Heart right ventricle (tissue), 16 donors: ENCODE measurements at places on chromosomes 5 and 9. TPM values are rescaled to one million over a fixed set of nuclear protein-coding genes. Genes with fewer than 3 reads are reported as not detected.

DIRAS2 gene
- total RNA-seq: 0.07 TPM

TTC16 gene
- total RNA-seq: 0.41 TPM

C9orf153 gene
- total RNA-seq: 0.14 TPM

CSF1R gene
- 27.0 TPM for total RNA-seq

TOR4A gene
- 18.4 TPM for total RNA-seq

SPINK13 gene
- total RNA-seq: not detected

SLC25A2 gene
- total RNA-seq: not detected

TXNDC8 gene
- not detected for total RNA-seq

DNA sequence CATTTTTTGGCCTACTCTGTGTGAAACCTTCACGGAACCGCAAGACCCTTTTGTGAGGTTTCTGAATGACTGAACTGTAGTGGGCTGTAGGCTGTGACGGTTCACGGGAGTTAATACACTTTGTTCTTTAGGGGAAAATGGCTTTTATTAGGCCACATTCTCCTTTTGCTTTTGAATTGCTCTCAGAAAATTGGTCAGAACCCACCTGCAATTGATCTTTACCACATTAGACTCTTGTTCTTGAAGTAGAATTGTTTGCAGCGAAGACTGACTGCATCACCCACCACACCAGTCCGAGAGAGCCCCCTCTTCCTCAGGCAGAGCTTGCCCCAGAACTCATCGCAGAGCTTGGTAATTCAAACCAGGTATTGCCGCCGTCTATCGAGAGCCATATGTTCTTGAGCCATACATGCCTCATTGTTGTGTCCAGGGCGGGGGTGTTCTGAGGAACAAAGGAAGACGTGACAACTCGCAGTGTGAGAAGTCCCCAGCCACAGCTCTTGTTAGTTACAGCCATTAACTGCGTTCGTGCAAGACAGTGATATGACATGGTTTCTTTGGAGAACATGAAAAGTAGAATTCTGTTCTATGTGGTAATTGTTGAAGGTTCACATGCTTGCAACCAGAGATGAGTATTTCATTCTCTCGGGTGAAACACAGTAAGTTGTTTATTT, 166.4 kb upstream of the OTULINL start:
- H3K27me3 ChIP-seq: no peaks in the 10 kb centered on the region
- H3K36me3 ChIP-seq: peaks cover 81% of the 10 kb centered on the region
- H3K27ac ChIP-seq: no peak overlapping the region
- DNase-seq: no peak
- H3K4me1 ChIP-seq: peaks cover 17% of the 10 kb centered on the region

- no peak overlapping the region for H3K27ac ChIP-seq
- no peak for DNase-seq
- H3K4me1 ChIP-seq: no peaks in the 10 kb centered on the region
These were observed 1728.3 kb upstream of the CDH9 start for GRCh38 chr5:28766565-28767158.

- H3K27me3 ChIP-seq: no peaks in the 10 kb centered on the region
- H3K4me1 ChIP-seq: no peaks in the 10 kb centered on the region
- H3K36me3 ChIP-seq: no peaks in the 10 kb centered on the region
- no peak overlapping the region for H3K27ac ChIP-seq
- DNase-seq: no peak
- H3K4me3 ChIP-seq: no peak overlapping the region
These were observed 730.4 kb upstream of the MEF2C start for GRCh38 chr5:89613222-89613956.

- H3K27ac ChIP-seq: no peak overlapping the region
- H3K27me3 ChIP-seq: no peaks in the 10 kb centered on the region
- no peaks in the 10 kb centered on the region for H3K36me3 ChIP-seq
- DNase-seq: peak; percentile 2
These were observed 69.0 kb upstream of the PHYKPL start for GRCh38 chr5:178301641-178302040.

GRCh38 chr9:82353631-82354278, 365.2 kb downstream of the SPATA31D1 start:
- H3K4me1 ChIP-seq: no peaks in the 10 kb centered on the region
- H3K27ac ChIP-seq: no peak overlapping the region
- H3K4me3 ChIP-seq: no peak overlapping the region

DNA sequence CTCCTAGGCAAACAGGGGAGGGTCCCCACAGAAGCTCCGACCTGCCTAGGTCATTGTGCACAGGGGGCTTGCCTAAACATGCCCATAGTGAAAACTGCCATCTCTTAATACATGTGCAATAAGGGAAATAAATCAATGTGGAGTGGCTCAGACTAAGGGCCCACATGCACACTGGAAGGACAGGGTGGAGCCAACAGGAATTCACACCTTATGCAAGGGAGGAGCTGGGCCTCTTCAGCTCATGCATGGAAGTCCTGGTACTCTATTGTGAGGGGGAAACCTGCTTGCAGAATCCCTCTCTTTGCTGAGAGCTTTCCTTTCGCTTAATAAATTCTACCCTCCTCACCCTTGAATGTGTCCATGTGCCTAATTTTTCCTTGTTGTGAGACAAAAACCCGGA, 815.8 kb downstream of the EFNA5 start:
- H3K27ac ChIP-seq: no peak overlapping the region
- H3K36me3 ChIP-seq: no peaks in the 10 kb centered on the region
- no peak for DNase-seq
- H3K4me1 ChIP-seq: no peaks in the 10 kb centered on the region

DNA sequence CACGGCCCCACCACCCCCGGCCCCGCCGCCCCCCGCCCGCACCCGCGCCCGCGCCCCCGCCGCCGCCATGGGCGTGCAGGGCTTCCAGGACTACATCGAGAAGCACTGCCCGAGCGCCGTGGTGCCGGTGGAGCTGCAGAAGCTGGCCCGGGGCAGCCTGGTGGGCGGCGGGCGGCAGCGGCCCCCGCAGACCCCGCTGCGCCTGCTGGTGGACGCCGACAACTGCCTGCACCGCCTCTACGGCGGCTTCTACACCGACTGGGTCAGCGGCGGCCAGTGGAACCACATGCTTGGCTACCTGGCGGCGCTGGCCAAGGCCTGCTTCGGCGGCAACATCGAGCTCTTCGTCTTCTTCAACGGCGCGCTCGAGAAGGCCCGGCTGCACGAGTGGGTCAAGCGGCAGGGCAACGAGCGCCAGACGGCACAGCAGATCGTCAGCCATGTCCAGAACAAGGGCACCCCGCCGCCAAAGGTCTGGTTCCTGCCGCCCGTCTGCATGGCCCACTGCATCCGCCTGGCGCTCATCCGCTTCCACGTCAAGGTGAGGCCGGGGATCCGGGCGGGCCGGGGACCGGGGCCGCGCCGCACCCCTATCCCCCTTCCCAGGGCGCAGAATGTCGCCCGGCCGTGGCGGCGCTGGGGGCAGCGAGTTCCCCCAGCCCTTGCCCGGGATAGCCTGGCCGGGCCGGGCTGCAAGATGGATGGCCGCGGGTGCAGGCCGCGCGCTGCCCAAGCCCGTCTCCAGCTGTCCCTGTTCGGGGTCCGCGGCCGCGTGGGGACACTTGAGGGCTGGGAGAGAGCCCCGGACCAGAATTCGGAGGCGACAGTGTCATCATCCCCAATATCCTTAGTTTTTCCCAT, 594 bp downstream of the FAM120A start:
- peak overlapping the region; percentile 87 for H3K27ac ChIP-seq
- H3K27me3 ChIP-seq: no peaks in the 10 kb centered on the region
- peak; percentile 57 for DNase-seq
- peaks cover 17% of the 10 kb centered on the region for H3K36me3 ChIP-seq

GRCh38 chr5:7705261-7705660, 145.7 kb downstream of the CFAP90 start:
- no peak overlapping the region for H3K27ac ChIP-seq
- DNase-seq: no peak
- no peaks in the 10 kb centered on the region for H3K4me1 ChIP-seq
- H3K27me3 ChIP-seq: no peaks in the 10 kb centered on the region
- H3K4me3 ChIP-seq: no peak overlapping the region

DNA sequence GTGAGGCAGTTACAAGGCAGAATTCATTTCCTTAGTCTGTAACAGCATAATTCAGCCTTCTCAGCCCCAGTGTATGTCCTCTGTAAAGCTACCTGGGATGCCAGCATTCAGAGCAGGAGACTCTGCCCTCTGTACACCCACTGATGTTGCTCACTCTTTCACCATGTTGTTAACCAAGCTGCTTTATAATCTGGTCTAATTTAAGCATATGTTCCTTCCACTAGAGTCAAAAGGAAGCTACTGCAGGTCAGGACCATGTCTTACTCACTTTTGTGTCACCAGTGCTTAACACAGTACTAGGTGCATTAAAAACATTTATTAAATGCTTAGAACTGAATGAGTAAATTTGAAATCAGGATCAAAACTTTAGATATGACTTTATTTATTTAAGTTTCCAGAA, 185.6 kb downstream of the FBXL17 start:
- no peaks in the 10 kb centered on the region for H3K36me3 ChIP-seq
- no peaks in the 10 kb centered on the region for H3K4me1 ChIP-seq
- H3K4me3 ChIP-seq: no peak overlapping the region
- no peak for DNase-seq
- H3K27me3 ChIP-seq: no peaks in the 10 kb centered on the region

DNA sequence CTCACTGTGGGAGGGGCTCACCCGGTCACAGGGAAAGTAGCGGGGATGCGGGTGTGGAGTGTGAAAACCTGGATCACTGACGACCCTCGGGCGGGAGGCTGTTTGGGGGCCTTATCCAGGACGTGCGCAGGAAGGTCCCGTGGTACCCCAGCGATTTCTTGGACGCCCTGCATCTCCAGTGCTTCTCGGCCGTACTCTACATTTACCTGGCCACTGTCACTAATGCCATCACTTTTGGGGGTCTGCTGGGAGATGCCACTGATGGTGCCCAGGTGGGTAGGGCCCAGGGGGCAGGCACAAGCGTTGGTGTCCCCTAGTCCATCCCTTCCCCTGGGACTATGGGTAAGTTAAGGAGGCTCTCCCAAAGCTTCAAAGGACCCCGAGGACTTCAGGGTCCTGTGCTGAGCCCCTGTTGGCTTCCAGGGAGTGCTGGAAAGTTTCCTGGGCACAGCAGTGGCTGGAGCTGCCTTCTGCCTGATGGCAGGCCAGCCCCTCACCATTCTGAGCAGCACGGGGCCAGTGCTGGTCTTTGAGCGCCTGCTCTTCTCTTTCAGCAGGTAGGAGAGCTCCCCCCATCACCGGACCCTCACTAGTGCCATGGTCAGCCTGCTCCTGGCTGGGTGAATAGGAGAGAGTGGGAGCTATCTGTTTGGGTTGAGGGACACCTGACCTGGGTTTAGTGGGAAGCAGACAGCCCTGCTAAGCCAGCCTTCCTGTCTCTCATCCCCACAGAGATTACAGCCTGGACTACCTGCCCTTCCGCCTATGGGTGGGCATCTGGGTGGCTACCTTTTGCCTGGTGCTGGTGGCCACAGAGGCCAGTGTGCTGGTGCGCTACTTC, 3.9 kb downstream of the SLC4A9 start:
- H3K36me3 ChIP-seq: no peaks in the 10 kb centered on the region
- H3K4me3 ChIP-seq: peak overlapping the region; percentile 10
- H3K4me1 ChIP-seq: no peaks in the 10 kb centered on the region
- H3K27ac ChIP-seq: no peak overlapping the region
- H3K27me3 ChIP-seq: no peaks in the 10 kb centered on the region

DNA sequence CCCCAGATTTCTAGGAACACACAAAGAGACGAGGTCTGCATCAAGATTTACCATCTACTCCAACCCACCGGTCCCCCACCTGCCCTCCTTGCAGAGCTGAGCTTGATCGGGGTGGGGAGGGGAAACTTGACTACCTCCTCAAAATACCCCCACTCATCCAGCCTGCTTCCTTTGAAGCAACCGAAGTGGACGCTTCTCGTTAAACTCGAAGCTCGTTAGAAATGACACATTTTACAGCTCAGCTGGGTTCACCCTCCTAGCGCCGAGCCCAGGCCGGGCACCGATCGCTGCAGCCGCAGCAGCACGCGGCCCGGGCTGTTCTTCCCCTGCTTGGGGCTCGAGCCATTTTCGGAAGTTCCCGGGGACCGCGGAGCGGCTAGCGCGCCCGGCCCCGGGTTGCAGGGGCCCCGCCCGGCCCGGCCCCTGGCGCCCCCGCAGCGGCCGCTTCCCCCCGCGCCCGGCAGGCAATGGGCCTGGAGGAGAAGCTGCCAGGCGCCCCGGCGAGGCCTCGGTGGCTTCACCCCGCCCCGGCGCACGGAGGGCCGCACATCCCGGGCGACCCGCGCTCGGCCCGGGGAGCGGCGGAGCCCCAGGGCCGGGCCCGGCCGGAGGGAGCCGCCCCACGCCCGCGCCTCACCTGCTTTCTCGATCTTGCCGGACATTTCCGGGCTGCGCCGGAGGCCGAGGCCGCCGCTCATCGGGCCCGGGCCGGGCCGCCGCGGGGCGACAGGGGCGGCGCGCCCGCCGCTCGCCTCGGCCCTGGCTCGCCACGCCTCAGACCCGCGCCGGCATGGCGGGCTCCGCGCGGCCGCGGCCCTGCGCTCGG, 530 bp downstream of the RAPGEF1 start:
- H3K4me3 ChIP-seq: peak overlapping the region; percentile 71
- DNase-seq: peak; percentile 34
- H3K4me1 ChIP-seq: peaks cover 34% of the 10 kb centered on the region
- no peaks in the 10 kb centered on the region for H3K36me3 ChIP-seq
- H3K27ac ChIP-seq: peak overlapping the region; percentile 76
- no peaks in the 10 kb centered on the region for H3K27me3 ChIP-seq

DNA sequence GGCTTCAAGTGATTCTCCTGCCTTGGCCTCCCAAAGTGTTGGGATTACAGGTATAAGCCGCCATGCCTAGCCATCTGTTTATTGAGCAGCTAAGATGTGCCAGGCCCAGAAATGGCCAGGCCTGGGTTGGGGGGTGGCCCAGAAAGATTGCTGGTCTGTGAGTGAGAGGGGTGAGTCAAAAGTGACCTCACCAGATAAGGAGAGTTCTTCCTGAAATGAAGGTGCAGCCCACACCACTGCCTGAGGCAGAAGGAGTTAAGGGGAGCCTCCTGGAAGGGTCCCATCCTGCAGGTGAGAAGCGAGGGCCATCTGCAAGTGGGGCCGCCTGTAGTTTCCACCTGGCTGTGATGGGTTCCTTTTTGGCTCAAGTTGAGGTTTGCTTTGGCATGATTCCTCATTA, 96.9 kb upstream of the KLF4 start:
- H3K27ac ChIP-seq: peak overlapping the region; percentile 79
- H3K4me1 ChIP-seq: peaks cover 12% of the 10 kb centered on the region
- no peaks in the 10 kb centered on the region for H3K27me3 ChIP-seq
- no peaks in the 10 kb centered on the region for H3K36me3 ChIP-seq
- DNase-seq: no peak

GRCh38 chr9:120781236-120781635, 12.0 kb downstream of the FBXW2 start:
- H3K4me1 ChIP-seq: no peaks in the 10 kb centered on the region
- no peaks in the 10 kb centered on the region for H3K27me3 ChIP-seq
- peaks cover 84% of the 10 kb centered on the region for H3K36me3 ChIP-seq
- H3K27ac ChIP-seq: no peak overlapping the region
- H3K4me3 ChIP-seq: no peak overlapping the region

- H3K4me3 ChIP-seq: no peak overlapping the region
- H3K36me3 ChIP-seq: no peaks in the 10 kb centered on the region
- no peak for DNase-seq
- H3K27ac ChIP-seq: no peak overlapping the region
- no peaks in the 10 kb centered on the region for H3K4me1 ChIP-seq
- H3K27me3 ChIP-seq: no peaks in the 10 kb centered on the region
These were observed 11.5 kb upstream of the JMY start for GRCh38 chr5:79224286-79224984.

GRCh38 chr9:111559000-111559610, 34.1 kb downstream of the ZNF483 start:
- no peaks in the 10 kb centered on the region for H3K27me3 ChIP-seq
- H3K36me3 ChIP-seq: peaks cover 33% of the 10 kb centered on the region
- H3K4me1 ChIP-seq: no peaks in the 10 kb centered on the region
- H3K4me3 ChIP-seq: no peak overlapping the region
- no peak overlapping the region for H3K27ac ChIP-seq
- no peak for DNase-seq
